Stimulated activated CD4-positive, alpha-beta T cell treated with anti-CD3 and anti-CD28 coated beads, Interleukin-1b, Interleukin-23, amount 100 ng/mL, for 1 hour (primary cell): ENCODE measurements at places on chromosomes 13 and 19.

DNA sequence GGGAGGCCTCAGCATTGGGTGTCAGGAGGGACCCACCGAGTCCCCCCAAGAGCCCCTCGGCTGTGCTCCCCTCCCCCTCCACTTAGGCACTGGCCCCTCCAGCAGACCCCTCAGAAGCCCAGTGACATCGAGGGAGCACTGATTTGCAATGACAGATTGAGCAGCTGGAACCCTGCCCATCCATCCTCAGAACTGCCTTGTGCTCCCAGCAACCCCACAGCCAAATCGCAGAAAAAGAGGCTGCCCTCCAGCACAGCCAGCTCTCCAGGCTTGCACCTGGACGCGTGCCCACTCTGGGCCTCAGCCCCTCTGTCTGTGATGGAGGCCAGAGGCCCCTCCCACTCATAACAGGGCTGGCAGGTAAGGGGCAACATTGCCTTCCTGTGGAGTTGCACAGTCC is 123.2 kb upstream of the VSTM2B start:
- DNase-seq: no peak

DNA sequence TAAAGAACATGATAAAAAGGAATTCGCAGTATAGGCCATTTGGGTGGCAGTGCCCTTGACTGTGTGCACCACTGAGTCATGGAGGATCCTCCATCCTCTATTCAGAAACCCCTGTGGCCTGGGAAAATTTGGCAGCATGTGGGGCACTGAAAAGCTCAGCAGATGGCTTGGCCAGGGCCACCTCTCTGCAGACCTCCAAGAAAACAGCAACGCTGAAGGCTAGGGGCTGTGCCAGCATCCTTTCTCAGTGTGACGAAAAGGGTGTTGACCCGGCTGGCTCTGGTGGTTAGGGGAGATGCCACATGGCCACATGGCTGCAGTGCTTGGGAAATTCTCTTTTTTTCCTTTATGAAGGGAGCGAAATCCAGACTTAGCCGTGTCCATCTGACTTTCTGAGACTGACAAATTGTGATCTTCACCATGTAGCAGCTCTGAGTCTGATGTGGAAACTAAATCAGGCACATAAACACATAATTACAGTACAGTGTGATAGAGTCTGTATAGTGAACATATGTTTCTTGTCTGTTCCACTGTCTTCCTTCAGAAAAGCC is 178.0 kb downstream of the KCTD12 start:
- no peak for DNase-seq

GRCh38 chr13:44354884-44355283 is 18.7 kb upstream of the SERP2 start:
- DNase-seq: no peak

DNA sequence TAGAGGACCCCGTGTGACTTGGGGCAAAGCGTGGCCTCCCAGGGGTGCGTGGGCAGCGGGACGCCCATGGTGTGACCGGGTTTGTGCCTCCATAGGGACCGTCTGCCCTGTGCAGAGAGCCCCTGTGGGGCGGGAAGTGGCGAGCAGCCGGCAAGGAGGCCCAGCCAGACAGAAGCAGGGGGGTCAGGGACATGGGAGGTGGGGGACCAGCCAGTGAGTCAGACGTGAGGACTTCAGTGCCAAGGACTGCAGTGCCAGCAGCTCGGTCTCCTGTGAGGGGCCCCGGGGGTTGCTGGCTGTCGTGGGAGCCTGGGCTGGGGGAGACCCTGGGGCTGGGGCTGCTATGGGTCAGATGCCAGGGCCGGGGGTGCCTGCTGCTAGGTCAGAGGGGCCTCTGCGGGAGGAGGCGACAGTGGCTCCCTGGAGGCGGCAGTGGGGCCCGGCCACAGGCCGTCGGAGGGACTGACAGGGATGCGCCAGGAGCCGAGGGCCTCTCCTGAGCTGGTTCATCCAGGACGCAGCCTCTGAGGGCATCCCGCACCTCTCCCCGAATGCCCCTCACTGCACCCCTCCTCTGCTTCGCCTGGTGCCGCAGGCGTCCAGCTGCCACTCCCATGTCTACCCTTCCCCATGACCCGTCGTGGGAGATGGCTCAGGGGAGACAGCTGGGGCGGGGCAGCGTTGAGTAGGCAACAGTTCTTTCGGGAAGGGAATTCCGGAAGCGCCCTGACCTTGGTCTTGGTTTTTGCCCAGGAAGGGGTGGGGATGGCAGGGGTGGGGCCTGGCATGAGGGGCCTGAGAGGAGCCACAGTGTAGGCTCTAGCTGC is 80.0 kb downstream of the KDM4B start:
- no peak for DNase-seq

- DNase-seq: no peak
Measured at GRCh38 chr13:94399812-94400211, 79.7 kb downstream of the DCT start.

- no peak for DNase-seq
Measured at GRCh38 chr19:1232652-1233072, 5.1 kb downstream of the CBARP start.

DNA sequence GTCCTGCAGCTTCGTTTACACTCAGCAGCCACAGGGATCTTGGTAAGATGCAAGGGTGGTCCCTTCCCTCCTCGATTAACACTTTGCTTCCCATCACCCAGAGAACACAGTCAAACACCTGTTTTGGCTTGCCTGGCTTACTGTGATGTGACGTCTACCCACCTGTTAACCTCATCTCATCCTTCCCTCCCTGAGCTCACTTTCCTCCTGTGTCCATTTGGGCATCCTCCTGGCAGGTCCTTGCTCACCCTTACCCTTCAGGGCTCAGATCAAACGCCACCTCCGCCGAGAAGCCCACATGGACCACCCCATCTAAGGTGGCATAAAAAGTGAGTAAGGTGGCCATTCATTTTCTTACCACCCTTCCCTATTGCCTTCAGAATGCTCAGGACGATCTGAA is 9.2 kb downstream of the FIZ1 start:
- DNase-seq: no peak

DNA sequence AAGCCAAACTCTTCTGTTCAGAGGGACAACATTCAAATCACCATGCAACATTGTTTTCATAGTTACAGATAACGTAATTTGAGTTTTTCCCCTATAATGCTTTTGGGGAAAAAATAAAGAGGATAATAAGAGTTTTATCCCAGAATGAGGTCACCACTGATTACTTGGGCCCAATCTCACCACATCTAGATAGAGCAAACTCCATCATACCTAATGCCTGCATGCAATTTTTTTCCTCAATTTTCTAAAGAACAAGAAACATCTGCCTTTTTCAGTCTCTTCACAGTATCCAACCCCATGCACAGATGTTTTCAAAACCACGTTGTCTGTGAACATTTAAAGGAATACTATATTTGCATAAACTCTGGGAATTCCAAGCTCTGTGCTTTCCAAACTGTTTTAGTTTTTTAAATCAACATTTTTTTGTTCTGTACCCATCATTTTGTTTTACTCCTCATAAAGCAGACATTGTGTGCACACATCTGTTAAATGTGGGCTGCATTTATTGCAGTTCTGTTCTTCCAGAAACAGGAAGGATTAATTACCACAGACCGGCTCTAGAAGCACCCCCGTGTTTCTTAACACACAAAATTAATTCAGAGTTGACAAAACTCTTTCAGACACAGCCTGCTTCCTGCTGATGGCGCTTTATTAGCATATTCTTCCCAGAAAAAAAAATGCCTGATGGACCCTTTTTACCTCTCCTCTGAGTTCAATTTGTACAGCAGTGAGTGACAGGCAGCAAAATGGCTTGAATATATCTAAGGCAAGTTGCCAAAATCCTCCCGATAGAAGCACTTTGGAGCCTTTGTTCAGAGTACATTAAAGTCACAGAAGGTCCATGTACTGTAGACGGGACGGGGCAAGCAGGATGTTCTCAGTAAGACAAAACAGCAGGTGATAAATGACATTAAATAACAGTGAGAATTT is 1171.9 kb downstream of the EFNB2 start:
- DNase-seq: no peak

DNA sequence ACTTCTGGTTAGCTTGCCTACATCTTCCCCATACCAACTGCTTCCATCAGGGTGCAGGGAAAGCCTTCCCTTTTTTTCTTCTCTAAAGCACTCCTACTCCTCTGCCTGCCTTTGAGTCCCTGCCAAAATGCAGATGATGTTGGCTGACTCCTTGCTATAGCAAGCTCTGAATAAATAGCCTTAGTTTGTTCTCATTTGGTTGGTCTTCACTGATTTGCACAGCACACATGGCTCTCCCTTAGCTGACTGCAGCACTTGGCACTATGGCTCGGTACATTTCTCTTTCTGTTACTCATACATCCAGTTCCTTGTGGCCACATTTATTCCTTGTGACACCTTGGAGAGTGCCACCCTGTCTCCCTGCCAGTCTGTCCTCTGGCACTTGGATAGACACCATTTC is 249.8 kb downstream of the DCLK1 start:
- no peak for DNase-seq

- DNase-seq: no peak
Measured at GRCh38 chr13:114116734-114117133, 15.7 kb downstream of the RASA3 start.
